ENCODE measurements at places on chromosomes 2 and 18.

DNA sequence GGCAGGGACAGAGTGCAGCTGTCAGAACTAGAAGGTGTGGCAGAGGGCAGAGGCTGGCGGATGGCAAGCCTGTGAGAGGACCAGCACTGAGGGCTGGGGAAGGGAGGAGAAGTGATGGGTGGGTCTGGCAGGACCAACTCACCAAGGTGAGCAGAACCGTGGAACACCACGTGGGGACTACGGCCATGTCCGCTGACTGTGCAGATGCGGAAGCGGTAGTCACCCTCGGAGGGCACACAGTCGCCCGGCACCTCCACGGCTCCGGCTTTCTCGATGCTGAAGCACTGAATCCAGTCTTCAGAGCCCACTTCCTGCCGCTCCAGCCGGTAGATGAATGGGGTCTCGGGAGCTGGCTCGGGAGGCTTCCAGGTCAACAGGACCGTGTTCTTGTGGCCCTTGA, 4.2 kb downstream of the OBSL1 start:
- DNase-seq = no peak

GRCh38 chr18:70127359-70127758, 78.1 kb downstream of the RTTN start:
- DNase-seq = no peak

DNA sequence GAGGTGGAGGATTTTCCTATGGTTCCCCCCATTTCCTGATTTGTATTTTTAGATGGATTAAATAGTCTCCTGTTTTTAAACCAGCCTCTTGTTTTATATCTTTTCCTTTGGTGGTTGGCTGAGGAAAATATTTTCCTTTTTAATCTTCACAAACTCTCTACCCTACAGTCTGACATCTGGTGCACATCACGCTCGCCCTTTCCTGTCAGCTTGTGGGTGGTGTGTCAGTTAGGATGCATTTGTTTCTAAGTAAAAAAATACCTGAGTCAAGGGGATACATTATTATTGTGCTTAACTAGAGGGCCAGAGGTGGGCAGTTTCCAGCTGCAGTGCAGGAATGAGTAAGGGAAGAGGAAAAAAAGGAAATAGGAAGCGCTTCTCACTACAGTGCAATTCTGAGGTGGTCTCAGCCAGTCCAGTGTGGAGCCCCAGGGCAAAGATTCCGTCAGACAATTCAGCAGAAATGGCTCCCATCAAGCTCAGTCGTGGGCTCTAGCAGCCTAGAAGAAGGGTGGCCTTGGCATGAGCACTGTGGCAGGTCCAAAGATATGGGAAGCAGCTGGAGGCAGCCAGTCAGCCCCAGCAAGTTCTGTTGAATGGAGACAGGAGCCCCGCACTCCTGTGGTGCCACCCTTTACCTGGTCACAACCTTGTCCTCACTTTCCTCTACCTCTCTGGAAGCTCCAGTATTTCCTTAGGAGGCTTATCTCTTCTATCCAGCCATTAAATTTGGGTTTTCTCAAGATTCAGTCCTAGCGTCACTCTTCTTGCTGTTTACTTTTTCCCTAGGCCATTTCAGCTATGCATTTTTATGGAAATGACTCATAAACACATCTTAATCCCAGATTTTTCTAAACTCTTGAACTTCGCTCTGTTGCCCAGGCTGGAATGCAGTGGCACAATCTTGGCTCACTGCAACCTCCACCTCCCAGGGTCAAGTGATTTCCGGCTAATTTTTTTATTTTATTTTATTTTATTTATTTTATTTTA, 18.5 kb downstream of the SFTPB start:
- DNase-seq = no peak

- DNase-seq = no peak
Observed at GRCh38 chr18:28574175-28574574, 397.2 kb upstream of the CDH2 start.

DNA sequence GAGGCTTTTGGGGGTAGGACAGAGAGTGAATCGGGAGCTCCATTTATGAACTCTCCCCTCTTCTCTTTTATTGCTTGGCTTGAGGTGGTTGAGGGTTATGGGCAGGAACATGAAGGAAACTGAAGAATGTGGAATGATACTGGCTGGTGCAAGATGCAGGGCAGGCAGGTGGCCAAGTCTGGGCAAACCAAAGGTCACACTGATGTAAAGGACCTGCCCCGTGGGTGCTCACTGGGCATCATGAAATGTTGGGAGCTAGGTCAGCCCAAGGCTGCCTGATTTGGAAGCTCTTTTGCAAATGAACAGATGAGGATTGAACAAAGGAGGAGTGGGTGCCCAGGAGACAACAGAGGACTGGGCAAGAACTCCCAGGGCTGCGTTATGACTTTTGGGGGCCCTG, 328.9 kb downstream of the CLIP4 start:
- DNase-seq = no peak

DNA sequence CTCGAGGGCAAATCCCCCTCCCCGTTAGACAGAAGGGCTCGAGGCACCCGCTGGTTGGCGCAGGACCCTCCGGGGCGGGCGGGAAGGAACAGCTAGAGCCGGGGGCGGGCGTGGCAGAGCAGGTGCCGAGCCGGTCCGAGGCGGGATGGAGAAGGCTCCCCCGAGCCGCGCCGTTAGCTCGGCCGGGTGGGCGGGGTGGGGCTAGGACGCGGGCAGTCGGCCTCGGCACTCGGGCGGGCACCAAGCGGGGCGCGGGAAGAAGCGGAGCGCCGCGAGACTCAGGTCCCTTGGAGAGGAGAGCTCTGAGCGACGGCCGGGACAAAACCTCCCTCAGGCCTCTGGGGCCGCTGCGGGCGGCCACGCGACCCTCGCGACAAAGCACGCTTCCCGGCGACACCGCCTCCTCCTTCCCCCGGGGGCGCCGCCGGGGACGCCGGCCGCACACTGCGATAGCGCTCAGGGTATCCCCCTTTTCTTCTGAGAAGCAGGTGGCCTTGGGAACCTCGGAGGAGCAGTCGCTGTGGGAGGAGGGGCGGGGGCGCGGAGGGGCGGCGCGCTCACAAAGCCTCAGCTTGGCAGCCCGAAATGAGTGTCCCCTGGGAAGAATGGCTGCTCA, 721 bp downstream of the FHOD3 start:
- DNase-seq = no peak

GRCh38 chr18:39846265-39846664, 2108.8 kb upstream of the PIK3C3 start:
- DNase-seq = peak; percentile 93

GRCh38 chr18:24801001-24801400, 340.6 kb downstream of the HRH4 start:
- DNase-seq = no peak

DNA sequence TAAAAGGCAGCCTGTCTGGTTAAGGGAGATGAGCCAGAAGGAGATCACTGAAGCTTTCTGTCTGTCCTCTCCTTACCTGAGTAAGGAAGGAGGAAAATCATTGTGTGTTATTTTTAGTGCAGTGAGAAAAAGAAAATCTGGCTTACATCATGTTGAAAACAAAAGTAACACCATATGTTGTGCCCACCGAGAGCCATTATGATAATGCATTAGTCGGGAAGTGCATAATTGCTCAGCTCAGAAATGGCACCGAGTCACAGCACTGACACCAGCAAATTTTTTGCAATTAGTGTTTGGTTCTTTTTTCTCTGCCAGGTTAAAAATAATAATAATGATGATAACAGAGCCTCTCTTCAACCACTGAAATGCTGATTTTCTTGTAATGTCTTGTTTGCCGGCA, 46.6 kb downstream of the HNMT start:
- no peak for DNase-seq

- peak; percentile 15 for DNase-seq
Observed at GRCh38 chr18:13112982-13113381, 105.6 kb upstream of the LDLRAD4 start.

DNA sequence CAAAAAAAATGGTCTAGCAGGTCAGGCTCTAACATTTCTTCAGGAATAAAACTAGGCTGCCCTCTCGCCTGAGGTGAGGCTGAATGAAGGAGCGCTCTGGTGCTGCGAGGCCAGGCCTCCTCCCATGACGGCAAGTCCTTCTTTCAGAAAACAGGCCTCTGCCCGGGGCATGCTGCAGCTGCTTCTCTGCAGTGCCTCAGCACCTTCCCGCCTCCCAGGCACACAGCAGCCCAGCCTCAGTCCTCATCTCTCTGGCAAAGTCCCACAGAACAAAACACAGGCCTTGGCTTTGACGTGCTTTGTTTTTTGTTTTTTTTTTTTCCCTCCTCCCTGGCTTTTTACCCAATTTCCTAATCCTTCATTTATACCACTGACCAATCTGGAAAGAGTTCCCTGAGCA, 74.8 kb downstream of the BCL11A start:
- no peak for DNase-seq

GRCh38 chr18:10041180-10041579, 127.4 kb downstream of the VAPA start:
- no peak for DNase-seq

DNA sequence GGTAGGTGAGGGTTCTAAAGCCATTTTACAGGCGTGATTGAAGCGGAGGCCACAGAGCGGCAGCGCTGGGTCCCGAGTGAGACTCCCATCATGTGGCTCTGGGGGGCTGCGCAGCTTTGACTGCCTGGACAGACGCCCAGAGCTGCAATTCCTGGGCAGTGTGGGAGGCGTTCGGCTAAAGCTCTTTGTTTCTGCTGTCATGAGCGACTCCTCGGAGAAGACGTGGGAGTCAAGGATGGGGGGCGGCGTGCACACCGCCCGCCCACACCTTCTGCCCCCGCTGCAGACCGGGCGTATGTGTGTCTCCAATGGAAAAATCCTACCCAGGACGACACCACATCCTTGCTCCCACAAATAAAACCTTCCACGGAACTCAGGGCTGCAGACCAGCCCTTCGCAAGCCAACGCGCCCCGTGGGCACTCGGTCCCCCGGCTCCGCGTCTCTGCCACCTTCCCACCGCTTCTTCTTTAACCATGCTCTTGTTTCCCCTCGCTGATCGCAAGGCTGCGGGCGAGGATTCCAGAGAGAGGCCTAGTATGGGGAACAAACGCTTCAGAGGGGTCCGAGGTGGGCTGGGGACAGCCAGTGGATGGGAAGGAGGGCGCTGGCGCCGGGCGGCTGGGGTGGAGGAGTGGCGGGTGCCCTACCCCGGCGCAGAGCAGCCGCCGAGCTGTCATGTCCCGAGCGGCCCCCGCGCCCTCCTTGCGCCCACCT, 680 bp upstream of the LBH start:
- DNase-seq = peak; percentile 76

GRCh38 chr2:170092436-170093060, 85.4 kb upstream of the MYO3B start:
- no peak for DNase-seq

- no peak for DNase-seq
Observed at GRCh38 chr18:79498662-79499061, 102.9 kb downstream of the NFATC1 start.

DNA sequence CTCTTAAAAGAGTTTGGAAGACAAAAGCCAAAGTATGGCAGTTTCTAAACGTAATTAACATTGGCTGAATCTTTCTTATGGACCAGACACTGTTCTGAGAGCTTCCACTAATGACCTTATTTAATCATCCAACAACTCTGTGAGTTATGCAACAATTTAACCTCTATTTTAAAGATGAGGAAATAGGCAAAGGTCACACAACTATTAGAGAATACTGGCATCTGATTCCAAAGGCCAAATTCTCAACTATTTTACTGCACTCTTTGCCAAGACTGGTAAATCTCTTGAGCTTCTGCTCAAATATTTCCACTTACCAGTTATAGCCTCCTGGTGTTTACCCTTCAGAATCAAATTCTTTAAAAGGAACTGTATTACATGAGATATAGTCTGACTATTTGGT, 42.1 kb upstream of the ERMN start:
- no peak for DNase-seq

DNA sequence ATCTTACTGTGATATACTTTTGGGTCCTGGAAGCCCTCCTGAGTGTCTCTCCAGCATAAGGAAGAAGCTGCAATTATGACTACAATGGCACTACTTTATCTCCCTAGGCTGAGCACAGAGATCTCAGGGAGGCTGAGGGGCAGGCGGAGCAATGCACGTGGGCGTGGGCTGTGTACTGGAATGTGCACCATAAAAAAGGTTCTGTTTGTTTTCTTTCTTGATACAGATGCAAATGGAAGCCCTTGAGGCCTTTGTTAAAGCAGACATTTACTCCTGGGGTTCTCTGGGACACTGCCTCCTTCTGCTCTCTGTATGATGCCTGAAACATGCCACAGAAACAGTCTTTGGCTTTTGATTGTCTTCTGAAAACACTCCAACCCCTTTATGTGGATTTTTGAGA, 79.1 kb upstream of the DLX2 start:
- no peak for DNase-seq

GRCh38 chr2:141565597-141565996, 565.2 kb downstream of the LRP1B start:
- no peak for DNase-seq

DNA sequence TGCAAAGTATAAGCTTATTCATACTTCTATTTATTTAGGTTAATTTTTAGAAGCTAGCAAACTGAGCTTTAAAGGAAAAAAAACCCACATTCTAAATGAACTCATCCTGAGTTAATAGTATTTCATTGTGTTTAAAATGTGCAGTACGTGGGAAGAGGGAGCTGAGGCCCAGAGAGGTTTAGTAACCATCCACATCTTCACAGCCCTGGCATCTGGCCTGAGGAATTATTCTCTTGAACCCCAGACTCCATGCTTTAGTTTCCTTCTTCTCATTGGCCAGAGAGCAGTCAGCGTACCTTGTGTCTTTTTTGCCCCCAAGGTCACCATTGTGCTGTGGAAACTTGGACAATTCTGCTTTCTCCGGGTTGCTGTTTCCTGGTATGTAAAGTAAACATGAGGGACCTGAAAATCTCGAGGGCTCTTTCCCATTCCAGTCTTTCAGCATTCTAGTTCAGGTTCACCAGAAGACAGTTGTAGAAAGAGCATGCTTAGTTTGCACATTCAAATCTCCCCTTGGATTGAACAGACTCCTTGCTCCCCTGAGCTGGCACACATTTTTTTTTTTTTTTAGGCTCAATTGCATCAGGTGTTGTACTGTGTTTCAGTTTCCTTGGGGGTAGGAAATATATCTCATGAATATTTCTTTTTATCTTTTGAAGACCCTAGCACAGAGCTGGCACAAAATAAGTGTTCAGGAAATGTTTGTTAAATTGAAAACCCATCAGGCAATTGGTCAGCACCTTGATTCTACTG, 81.4 kb downstream of the MYCN start:
- DNase-seq = no peak

DNA sequence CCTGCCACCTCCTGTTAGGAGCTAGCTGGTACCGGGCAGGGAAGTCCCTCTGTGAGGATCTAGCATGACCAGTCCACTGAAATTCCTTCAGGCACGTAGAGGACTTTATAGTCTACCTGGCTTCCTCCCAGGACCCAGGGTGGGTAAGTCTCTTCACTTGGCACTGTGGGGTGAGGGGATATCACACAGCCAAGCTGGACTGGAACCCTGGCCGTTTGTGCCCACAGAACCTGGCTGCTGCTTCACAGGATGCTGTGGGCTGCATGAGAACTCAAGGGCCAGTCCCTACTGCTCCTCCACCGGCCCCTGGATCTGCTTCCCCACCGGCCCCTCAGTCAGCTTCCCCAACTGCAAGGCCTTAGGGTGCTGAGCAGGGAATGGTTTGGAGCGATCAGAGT, 35.8 kb downstream of the HS1BP3 start:
- DNase-seq = no peak

DNA sequence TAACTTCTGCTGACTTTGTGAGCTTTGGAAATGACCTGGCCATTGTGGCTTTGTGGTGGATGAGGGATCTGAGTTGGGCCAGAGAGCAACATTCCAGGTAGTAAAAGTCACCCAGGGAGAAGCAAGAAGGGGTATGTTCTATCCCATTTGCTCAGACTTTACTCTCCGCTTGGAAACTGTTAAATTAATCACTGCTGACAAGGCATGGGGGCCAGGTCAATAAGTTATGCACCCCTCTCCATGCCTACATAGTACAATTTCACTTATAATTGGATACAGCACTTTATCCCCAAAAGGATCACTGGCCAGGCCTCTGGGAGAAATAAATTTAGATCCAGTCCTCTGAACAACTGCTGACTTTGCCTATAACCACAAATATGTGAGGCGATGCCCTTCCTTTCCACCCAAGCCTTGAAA, 92.1 kb downstream of the RPRM start:
- DNase-seq = no peak

All from right lung (tissue), 10 donors.